ENCODE measurements at places on chromosomes 7 and 10.

- DNase-seq = no peak
Measured at GRCh38 chr10:70078937-70079336, 26.3 kb downstream of the MACROH2A2 start.

DNA sequence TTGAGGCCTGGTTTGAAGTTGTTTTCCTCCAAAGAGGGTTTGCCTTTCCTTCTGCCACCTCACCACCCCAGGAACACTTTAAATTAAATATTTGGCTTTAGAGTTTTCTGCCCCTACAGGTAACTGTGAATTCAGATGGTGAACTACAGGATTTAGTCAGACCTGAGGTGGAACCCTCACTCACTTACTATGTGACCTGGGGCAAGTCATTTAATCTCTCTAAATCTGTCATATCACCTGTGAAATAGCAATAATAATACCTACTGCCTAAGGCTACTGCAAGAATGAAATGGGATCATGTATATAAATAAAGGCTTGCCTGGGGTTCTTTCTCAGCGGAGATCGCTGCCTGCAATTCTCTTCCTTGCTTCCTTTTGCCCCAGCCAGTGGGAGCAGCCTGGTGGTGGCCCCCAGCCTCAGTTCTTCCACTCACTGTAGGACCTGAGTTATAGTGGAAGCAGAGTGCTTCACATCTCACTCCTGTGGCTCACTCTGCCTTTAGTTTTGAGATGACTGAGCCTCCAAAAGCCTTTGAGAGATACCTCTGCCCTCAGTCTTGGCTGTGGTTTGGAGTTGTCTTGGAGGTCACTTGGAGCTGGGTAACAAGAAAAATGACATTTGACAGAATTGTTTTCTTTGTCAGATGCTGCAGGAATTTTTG, 6.1 kb upstream of the ANKRD2 start:
- DNase-seq = no peak

DNA sequence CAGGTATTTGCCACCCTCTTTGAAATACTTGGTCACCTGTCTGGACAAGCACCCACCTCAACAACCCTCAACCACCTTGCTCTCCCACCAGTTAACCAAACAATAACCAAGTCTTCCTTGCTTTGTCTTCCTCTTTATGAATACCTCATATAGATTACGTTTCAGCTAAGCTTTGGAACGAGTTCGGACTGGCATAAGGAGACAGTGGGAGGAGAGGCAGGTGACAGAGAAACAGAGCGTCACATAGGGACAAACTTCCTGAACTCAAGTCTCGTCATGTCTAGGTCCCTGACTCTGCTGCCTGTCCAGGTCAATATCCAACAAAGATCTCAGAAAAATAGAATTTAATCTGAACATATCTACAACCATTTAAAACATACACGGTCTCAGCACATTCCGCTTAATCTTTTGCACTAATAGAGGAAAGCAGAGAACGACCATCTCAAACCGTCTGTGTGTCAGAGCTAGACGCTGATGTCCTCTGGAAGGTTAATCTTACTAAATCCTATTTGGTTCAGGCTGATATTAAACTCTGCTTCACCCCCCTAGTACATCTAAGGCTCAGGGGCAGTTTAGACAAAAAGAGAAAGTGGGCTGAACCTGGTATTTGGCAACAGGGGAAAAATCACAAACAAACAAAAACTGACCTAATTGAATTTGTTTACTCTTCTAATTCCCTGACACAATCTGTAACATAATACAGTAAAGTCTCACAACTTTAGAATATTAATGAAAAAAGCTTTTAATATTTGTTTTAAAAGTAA, 26.4 kb upstream of the SVOPL start:
- no peak for DNase-seq

GRCh38 chr7:54543051-54543488, 895 bp downstream of the VSTM2A start:
- DNase-seq = no peak

Measured in hippocampal formation (tissue), 2 donors.